ENCODE measurements at places on chromosomes 4 and X.

GRCh38 chrX:2934715-2935710, 5.9 kb upstream of the ARSD start:
- DNase-seq = no peak

DNA sequence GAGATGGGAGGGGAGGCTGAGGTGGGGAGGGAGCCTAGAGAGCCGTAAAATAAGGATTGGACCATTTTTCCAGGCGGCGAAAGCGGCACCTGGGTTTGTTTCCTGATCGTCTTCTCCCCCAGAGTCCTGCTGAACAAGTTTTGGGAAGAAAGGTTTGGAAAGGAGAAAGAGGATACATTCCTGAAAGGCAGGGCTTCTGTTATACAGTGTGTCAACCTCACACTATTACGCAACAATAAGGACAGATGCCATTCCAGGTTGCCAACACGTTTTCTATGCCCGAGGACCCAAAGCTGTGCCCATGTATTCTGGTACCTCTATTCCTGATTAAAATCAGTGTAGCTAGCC, 658 bp downstream of the SCOC start:
- no peak for DNase-seq

DNA sequence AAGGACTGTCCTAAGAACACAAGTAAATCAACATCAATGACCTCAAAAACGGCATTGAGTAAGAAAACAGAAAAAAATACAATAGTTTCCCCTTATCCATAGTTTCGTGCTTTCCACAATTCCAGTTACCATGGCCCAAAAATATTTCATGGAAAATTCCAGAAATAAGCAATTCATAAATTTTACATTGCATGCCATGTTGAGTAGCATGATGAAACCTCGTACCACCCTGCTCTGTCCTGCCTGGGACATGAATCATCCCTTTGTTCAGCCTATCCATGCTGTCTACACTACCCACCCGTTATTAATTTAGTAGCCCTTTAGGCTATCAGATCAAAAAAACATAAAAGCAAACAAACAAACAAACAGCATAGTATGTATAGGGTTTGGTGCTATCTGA, 51.1 kb downstream of the KLF3 start:
- DNase-seq = no peak

GRCh38 chrX:65723706-65724105, 56.3 kb downstream of the MSN start:
- DNase-seq = peak; percentile 5
